ENCODE measurements at places on chromosomes 4 and X. TPM values are rescaled to one million over a fixed set of nuclear protein-coding genes. Genes with fewer than 3 reads are reported as not detected.
A peak's percentile ranks its signal among the peaks of the same experiment; 100 is the strongest.

DNA sequence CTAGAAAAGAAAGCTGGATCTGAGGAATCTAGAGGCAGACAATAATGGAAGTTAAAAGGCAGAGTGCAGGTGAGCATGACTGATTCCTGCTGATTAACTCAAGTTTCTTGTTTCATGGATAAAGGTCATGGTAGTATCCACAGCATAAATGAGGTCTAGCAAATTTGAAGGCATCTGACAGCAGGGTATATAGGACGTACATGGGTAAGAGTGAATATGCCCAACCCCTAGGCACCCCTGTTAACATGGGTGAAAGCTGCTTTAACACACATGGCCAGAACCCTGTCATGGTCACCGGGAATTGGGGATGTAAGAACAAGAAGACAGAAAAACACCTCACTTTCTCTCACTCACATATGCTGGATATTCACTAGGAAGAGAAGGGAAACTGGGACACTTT, 25.0 kb downstream of the NLRP2B start:
- DNase-seq: no peak

The TMPRSS11A gene
- not detected for total RNA-seq

GRCh38 chrX:109958266-109958665, 44.6 kb upstream of the TMEM164 start:
- no peak for DNase-seq

GRCh38 chr4:173571620-173572019, 41.6 kb upstream of the HAND2 start:
- DNase-seq: no peak

GRCh38 chr4:150094676-150095075, 16.4 kb downstream of the DCLK2 start:
- DNase-seq: no peak

DNA sequence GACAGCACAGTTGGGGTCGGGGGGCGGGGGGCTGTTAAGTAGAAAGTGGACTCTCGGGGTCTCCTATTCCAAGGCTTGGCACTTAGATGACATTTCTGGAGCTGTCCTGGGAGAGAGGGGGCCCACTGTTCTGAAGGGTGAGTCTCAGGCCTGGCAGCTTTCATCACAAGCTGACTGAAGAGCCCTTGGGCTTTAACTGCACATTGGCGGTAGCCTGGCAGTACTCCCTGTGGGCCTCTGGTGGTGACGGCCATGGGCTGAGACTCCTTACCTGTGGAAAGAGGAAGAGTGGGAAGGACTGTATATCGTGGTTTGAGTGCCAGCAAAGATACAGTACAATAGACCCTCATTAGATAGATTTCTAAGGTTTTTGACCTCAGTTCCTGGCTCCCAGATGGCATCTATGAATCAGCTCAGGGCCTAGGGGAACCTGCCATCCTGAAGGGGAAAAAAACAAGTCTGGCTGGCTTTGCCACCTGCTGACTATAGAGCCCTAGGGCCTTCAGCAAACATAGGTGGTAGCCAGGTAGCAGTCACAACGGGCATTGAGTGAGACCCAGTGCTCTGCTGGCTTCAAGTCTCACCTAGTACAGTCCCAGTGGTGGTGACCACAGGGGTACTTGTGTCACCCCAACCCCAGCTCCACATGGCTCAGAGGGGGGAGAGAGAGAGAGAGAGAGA, 87.9 kb downstream of the ANKRD17 start:
- no peak for DNase-seq

GRCh38 chr4:47210828-47211227, 179.5 kb downstream of the GABRB1 start:
- DNase-seq: no peak

- no peak for DNase-seq
These were observed 29.1 kb downstream of the FAM193A start for GRCh38 chr4:2565533-2565932.

DNA sequence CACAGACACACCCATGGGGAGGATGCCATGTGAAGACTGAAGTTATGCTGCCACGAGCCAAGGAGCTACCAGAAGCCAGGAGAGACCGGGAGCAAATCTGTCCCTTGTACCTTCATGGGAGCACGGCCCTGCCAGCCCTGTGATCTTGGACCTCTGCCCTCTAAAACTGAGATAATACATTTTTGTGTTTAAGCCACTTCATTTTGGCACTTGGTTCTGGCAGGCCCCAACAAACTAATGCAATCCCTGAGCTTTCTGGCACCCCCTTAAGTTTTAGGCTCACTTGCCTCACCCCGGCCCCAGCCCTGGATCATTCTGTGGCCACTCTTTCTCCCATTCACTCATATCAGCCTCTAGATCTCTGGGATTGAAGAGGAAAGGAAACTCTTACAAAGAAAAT, 35.4 kb downstream of the SEL1L3 start:
- no peak for DNase-seq

DNA sequence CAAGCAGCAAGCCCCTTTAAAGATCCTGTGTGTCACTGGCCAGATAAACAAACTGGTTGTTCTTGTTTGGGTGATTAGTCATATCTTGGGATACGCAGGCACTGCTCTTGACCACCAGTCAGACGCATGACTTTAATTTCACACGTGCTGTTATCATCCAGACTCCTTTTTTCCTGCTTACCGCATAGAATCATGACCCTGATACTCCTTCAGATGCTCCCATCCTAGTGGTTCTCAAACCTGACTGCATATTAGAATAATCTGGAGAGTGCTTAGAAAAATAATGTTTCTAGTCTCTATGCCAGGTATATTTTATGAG, 78.8 kb downstream of the CLDN22 start:
- DNase-seq: peak; percentile 60

DNA sequence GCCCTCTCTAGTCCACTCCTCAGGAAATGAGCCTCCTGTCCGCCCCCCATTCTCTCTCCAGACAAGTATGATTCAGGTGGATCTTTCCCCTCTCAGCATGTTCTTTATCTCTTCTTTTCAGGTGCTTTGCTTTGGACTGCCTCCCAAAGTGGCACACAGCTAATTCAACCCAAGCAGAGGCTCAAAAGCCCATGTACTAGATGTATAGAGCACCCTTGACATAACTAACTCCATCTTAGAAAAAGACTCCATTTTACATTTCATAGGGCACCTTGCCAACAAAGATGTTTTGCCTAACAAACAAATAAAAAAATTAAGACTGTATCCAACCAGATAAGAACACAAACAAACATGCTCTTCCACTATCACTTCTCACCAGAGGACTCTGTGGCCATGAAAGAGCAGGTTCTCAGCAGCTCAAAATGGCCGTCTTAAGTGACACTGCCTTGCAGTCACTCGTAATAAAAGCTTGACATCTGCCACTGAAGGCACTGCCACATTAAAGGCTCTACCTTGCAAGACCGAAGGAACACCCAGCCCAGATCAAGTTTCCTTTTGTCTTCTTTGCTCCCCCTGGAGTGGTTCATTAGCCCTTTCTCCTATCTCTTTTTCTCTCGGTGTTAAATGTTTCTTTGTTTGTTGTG, 84.9 kb upstream of the TAB3 start:
- no peak for DNase-seq

The NXF2B gene
- total RNA-seq: not detected

- no peak for DNase-seq
These were observed 47.8 kb downstream of the CRLF2 start for GRCh38 chrX:1164322-1165288.

GRCh38 chr4:182642831-182643230, 274.4 kb downstream of the DCTD start:
- DNase-seq: peak; percentile 9

DNA sequence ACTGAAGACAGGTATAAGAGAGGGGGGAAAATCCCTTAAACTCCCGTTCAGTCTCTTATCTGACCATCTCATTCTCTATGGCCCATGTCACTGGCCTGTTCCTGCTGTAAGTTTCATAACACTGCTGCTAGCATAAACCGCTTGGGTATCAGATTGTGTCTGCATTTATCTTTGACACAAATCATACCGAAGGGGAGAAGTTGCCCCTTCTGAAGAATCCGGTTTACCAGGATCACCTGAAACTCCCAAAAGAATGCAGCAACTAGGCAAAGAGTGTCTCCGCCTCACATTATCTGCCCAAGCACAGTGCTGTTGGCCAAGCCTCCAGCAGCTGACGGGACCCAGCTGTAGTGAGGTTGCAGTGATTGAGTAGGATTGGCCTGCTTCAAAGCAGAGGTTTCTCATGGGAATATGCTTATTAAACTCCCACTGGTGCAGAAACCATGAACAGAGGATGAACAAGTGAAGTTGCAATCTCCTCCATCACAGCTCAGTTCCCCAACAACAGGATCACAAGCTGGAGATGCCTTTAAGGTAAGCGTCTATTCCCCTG, 71.3 kb upstream of the PUDP start:
- no peak for DNase-seq

DNA sequence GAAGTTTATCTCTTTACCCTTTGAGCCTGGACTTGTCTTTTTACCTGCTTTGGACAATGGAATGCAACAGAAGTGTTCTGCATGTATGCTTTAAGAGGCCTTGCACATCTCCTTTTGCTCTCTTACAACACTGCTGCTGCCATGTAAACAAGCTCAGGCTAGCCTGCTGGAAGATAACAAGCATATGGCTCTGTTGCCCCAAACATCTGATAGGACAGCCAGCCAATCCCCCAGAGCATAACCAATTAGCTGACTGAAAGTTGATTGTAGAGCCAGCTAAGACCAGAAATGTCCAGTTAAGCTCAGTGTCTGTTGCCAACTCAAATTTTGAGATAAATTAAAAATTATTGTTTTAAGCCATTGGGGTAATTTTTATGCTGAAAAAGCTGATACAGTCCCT, 510.6 kb upstream of the CNKSR2 start:
- no peak for DNase-seq

- no peak for DNase-seq
These were observed 83.1 kb upstream of the LANCL3 start for GRCh38 chrX:37488323-37488722.

The PPP4R3C gene
- total RNA-seq: not detected

DNA sequence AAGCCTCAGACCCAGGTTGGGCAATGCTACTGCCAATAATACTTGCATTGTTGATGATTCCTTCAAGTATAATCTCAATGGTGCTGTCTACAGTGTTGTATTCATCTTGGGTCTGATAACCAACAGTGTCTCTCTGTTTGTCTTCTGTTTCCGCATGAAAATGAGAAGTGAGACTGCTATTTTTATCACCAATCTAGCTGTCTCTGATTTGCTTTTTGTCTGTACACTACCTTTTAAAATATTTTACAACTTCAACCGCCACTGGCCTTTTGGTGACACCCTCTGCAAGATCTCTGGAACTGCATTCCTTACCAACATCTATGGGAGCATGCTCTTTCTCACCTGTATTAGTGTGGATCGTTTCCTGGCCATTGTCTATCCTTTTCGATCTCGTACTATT, 7.4 kb downstream of the LPAR4 start:
- no peak for DNase-seq

- no peak for DNase-seq
These were observed 83.6 kb downstream of the PARM1 start for GRCh38 chr4:75016472-75016871.

DNA sequence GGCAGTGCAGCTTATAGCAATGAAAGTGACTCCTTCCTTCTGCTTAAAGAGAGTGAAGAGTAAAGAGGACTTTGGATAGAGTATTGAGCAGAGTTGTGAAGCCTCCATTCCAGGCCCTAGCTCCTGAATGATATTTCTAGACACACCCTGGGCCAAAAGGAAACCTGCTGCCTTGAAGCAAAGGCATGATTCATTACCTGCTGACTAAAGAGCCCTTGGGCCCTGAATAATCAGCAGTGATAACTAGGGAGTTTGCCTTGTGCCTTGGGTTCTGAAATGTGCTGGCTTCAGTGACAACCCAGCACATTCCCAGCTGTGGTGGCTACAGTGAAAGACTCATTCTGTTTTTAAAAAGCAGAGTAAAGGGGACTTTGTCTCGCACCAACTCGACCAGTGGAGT, 49.2 kb downstream of the STPG2 start:
- no peak for DNase-seq

DNA sequence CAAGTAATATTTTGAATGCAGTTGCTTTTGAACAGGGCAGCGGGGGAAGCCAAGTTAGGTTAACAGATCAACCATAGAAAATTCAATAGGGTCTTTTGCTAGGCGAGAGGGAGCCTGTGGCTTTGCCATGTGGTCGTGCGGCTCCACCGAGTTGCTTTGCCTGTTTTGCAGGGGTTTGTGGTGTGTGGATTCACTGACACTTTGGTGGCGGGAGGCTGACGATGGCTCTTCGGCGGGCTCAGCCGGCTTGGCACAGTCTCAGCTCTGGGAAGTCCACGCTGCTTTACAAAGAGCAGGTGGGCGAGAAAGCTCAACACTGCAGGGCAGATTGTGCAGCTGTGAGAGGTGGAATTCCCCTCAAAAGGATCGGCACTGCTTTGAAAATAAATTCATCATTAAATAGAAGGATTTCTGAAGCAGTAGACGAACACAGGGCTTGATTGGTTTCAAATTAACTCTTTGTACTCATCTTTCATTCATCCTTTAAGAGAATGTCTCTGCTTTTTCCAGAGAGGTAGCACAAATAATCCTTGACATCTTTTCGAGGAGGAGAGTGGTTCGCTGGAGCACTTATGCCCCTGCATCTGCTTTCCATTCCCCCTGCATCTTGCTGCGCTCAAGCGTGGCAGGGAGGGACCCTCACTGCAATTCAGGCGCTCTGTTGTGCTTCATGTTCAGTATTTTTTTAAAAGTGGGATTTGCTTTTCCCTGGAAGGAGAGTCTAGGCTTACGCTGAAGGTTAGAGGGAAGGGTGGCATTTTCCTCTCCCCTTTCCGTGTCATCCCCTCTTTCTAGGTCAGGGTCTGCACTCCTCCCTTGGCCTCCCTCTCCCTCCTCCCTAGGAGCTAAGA, 201.8 kb upstream of the LEF1 start:
- DNase-seq: no peak

DNA sequence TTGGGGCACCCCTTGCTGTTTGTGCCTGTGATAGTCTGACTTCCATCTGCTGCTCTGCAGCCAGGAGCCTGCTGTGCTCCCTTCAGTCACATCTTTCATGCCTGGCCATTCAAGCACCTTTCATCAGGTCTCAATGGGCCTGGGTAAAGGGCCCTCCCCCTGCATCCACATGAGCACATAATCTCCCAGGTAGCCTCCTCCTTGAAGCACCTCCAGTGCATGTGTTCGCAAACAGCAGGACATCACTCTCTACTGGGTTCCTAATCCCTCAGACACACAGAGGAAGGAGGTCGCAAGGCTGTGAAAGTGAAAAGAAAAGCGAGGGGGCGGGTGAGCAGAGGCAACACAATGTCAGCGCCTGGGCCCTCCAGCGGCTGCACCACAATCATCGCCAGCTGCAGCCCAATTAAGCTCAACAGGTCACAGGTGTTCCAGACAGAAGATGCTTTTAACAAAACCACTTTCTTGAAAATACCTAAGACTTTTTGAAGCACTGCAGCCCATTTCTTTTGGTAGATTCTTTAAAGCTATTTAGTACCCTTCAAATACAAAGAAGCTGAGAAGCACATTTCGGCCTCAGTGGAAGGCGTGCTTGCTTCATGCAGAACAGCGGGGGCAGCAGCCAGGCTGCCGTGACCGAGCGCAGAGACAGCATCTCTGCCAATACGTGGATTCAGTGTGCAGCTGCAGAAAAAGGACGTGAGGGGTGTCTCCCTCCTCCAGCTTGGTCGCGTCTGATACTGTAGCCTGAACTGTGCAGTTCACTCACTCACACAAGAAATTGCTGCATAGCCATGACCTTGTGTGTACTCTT, 92.2 kb upstream of the SPRY1 start:
- no peak for DNase-seq

- no peak for DNase-seq
These were observed 141.5 kb downstream of the GLRA2 start for GRCh38 chrX:14670819-14671218.

Measured in HT-29 (cell line).